A549 treated with CORT108297 at 1 μM for 4 hours (cell line): ENCODE measurements at places on chromosomes 1 and 21. TPM values are rescaled to one million over a fixed set of nuclear protein-coding genes. Genes with fewer than 3 reads are reported as not detected.

The HPDL gene
- total RNA-seq, result 3.1 to 5.3 TPM (median 4.7 TPM) in 5 replicates

The CELA3A gene
- total RNA-seq, result not detected in 5 replicates

The MROH7 gene
- total RNA-seq, result not detected in 5 replicates

The CD160 gene
- total RNA-seq, result not detected in 5 replicates

The RNU1-4 gene
- 11.7 TPM in 1 of 5 replicates, not detected in the others for total RNA-seq

The PDPN gene
- total RNA-seq, result not detected in 5 replicates

The S100A1 gene
- total RNA-seq, result 0.38 to 0.74 TPM (median 0.61 TPM) in 5 replicates

The CPLANE2 gene
- total RNA-seq, result 3.2 to 4.7 TPM (median 4.0 TPM) in 5 replicates

The HAO2 gene
- not detected in 5 replicates for total RNA-seq

The EFCAB7 gene
- 2.3 to 4.0 TPM (median 3.0 TPM) in 5 replicates for total RNA-seq

The KCNJ10 gene
- total RNA-seq, result 0.09 TPM in 1 of 5 replicates, not detected in the others

The DOP1B gene
- total RNA-seq, result 3.2 to 6.0 TPM (median 4.6 TPM) in 5 replicates

The ATAD3C gene
- not detected in 5 replicates for total RNA-seq

The CHAF1B gene
- total RNA-seq, result 10.8 to 11.6 TPM (median 11.4 TPM) in 5 replicates

The S100A5 gene
- 0.70 to 1.1 TPM (median 0.81 TPM) in 5 replicates for total RNA-seq

The TRPM2 gene
- 7.0 to 11.9 TPM (median 9.0 TPM) in 5 replicates for total RNA-seq

The NDUFS5 gene
- total RNA-seq, result 392 to 553 TPM (median 430 TPM) in 5 replicates

The DRAXIN gene
- 0.07 to 0.17 TPM (median 0.08 TPM) in 5 replicates for total RNA-seq

The EPHX1 gene
- 208 to 247 TPM (median 225 TPM) in 5 replicates for total RNA-seq

The KCNA2 gene
- total RNA-seq, result 0.02 to 0.13 TPM (median 0.02 TPM) in 5 replicates

The OR6N1 gene
- not detected in 5 replicates for total RNA-seq
